Left lobe of liver (tissue), 2 donors: ENCODE measurements at places on chromosomes 6 and 20.

- no peak for DNase-seq
Measured at GRCh38 chr6:131372535-131372934, 200.5 kb upstream of the ARG1 start.

GRCh38 chr20:14374196-14374595 lies 36.8 kb upstream of the FLRT3 start:
- no peak for DNase-seq

DNA sequence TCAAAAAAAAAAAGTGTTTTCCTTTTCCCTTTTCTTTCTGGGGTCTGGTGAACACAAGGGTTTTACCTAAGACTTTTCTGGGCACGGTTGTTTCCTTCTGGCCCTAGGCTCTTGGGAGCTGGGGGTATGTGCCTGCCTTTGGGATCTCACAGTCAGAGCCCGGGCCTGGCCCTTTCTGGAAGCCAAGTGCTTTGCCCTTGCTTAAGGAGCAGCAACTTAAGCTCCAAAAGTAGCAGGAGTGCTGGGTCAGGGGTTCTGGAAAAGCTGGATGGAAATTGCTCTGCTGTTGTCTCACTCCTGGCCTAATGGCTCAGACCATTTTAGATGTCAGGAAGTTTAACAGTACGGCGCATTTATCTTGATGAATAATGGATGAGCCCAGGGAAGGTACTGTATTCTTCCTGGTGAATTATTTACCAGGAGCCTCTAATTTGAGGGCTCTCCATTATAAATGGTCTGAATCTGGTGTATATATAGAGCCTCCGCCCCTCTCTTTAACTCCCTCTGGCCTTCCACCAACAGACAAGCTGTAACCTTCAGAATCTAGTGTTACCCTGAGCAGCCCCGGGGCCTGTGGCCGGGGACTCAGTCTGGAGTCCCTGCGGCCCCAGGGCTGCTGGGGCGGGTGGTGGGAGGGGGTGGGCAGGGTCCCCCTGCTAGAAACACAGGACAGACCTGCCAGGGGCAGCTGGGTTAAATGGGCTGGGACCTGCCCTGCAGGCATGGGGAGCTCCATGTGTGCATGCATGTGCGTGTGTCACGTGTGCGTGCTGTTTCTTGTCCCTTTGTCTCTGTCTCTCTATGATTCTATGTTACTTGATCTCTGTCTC lies 37.5 kb downstream of the PTK7 start:
- DNase-seq = no peak

DNA sequence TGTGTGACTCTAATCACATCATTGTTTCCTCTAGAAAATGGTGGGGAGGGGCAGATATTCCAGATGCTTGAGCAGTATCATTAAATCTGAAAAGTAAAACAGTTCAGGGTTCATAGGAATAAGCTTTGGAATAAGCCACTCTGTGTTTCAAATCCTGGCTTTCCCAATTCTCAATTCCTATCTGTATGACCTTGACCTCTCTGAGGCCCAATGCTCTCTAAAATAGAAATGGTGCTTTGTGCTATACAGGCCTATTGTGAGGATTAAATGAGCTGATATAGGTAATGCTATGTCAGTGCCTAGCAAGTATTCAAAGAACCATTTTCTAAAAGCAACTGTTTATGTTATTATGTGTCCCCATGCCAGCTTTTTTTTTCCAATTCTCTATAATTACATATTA lies 209.0 kb upstream of the PRSS16 start:
- DNase-seq = no peak
